ENCODE measurements at places on chromosomes 4 and X.
A peak's percentile ranks its signal among the peaks of the same experiment; 100 is the strongest.

DNA sequence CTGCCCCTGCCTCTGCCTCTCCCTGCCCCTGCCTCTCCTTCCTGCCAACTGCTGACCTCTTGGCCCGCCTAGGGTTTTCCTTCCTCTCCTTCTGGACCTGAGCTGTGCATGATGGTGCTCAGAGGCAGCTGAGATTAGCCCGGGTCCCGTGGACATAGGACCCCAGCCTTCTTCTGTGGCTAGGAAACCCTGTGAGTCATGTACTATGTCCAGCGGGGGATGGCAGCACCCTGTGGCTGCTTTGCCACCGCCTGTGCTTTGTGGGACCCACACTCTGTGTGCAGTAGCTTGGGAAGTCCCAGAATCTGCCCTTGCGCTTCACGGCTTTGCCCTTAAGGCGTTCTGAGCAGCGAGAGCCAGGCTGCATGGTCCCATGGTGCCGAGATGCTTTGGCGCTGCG, 105.5 kb upstream of the PSAPL1 start:
- DNase-seq = no peak

DNA sequence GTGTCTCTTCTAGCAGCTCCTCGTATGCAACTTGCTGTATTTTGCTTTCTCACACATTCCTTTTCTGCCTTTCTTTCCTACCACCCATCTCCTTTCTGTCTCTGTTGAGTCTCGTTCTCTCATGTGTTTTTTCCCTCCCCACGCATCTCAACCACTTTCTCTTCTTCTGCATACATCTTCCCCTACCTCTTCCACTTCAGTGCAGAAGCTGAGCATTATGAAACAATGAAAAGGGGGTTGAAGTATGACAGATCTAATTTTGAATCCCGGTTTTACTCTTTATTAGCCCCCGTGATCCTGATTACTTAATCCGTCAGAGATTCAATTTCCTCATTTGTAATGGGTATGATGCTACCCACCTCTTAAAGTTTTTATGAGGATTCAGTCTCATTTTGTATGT, 7.3 kb downstream of the FAM241A start:
- no peak for DNase-seq

DNA sequence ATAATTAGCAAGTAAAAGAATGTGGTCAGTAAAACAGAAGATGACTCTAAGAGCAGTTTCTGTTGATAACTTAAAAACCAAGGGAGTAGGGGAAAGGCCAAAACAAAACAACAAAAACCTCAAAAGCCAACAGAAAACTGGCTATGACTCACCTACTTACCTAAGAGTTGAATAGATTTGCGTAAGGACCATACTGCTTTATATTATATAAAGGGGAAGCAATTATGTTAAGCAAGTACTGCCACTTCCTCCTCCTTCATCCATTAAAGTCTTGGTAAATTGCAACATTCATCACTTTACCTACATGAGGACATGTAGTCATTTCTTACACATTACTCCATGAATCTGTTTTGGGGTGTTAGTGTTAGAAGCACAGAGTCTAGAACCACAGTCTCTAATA, 85.9 kb upstream of the FAM47A start:
- no peak for DNase-seq

- DNase-seq = no peak
These were observed 1.8 kb downstream of the PRDM8 start for GRCh38 chr4:80199004-80199560.

- DNase-seq = no peak
These were observed 31.5 kb downstream of the IRS4 start for GRCh38 chrX:108704839-108705238.

- DNase-seq = peak; percentile 33
These were observed 833.1 kb downstream of the C4orf33 start for GRCh38 chr4:129929052-129929451.

DNA sequence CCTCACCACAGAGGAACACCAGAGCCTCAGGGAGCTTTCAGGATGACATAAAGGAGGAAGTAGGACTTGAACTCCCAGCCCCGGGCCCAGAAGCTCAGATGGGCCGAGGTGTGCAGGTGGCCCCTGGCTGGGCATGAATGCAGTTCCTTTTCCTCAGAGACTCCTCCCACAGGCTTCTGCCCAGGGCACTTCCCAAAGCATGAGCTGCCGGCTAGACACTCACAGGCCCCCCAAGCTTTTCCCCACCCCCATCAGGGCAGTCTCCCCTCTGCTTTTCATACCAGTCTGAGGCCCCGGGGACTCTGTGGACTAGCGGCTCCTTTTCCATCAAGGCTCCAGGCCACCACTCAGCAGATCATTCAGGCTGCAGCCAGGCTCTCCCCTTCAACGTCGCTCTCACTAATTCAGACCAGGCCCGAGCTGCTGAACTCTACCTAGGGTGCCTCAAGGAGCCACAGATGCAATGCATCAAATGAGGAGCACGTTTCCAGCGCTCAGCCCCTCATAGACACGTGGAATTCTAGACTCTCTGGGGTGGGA, 36.9 kb downstream of the HMX1 start:
- DNase-seq = peak; percentile 11

- DNase-seq = no peak
These were observed 114.3 kb downstream of the NKX6-1 start for GRCh38 chr4:84384801-84385200.

GRCh38 chr4:26877961-26878360, 17.3 kb downstream of the STIM2 start:
- no peak for DNase-seq

GRCh38 chr4:80386281-80386886, 50.9 kb downstream of the CFAP299 start:
- DNase-seq = no peak

GRCh38 chrX:70171624-70172023, 5.7 kb upstream of the DGAT2L6 start:
- no peak for DNase-seq

DNA sequence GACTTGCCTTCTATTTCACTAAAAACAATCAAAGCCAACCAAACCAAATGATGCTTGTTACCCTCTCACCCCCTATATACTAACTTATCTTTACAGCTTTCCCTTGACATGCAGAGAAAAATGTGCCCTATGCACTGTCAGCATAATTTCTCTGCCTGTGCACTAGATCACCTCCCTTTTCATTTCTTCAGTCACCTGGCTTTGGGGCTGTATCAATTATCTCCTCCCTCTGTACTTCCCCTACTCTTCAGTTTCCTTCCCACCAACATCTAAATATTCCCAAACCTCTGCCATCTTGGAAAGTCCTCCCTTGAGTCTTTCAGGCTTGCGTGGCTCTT, 103.5 kb upstream of the TAPT1 start:
- no peak for DNase-seq

- DNase-seq = no peak
These were observed 13.9 kb downstream of the LCORL start for GRCh38 chr4:18007625-18008024.

- DNase-seq = no peak
These were observed 120.1 kb upstream of the GPM6A start for GRCh38 chr4:175932116-175932515.

DNA sequence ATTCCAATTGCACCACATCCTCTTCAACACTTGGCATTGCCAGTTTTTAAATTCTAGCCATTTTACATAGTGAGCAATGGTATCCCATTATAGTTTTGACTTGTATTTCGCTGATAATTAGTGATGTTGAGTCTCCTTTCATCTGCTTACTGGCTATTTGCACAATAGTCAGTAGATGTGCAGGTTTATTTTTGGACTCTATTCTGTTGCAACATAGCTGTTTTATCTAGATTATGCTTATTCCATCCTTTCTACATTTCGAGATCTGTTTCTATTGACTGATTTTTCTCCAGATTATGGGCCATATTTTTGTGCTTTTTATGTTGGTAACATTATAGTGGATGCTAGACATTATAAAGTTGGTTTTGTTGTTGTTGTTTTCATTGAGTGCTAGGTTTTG, 106.1 kb downstream of the WWC2 start:
- no peak for DNase-seq

DNA sequence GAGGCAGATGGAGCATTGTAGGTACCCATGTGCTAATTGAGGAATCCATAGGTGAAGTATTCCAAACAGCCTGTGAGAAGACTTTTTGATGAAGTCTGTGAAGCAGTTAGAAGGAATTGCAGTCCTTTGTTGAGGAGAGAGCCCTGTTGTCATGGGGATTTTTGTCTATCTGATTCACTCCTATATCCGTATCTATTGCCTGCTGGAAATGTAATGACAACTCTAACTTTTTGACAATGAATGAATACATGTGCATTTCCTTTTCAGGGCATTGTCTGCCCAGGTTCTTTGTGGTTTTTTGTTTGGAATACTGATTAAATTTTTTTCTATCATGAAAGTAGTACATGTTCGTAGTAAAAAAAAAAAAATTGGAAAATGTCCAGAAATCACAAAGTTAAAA, 31.1 kb downstream of the STK32B start:
- no peak for DNase-seq

GRCh38 chrX:102739657-102740056, 19.1 kb downstream of the GPRASP3 start:
- no peak for DNase-seq

DNA sequence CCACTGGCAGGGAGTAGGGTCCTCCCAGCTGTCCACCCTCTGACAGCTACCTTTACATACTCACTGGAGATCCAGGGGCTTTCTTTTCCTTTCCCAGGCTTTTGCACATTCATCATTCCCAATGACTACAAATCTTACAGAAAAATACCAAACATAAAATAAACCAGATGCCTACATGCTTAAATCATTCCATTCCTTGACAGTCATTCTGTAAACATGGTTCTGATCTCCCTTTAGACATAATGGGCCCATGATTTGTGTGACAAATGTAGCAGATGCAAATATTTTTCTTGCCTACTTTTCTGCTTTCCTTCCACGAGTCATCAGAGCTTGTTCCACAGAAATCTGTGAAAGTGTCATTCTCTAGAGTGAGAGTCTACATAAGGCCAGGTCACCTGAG, 207.0 kb downstream of the IDS start:
- no peak for DNase-seq

DNA sequence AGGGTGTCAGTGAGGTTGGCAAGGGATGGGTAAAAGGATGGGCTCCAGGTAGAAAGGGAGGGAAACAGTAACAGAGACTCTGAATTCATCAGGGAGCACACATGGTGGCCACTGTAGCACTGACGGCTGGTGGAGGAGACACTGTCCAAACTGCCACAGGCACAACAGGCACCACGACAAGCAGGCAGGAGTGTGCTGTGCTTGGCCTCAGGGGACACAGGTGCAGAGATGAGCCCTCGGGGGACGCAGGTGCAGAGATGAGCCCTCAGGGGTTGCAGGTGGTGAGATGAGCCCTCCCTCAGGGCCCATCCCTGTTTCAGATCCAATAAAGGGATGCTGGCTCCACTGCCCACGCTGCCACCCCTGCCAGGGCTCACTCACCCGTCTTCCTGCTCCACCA, 7.6 kb downstream of the PDE6B start:
- DNase-seq = no peak

- no peak for DNase-seq
These were observed 15.5 kb upstream of the HTRA3 start for GRCh38 chr4:8254076-8254475.

DNA sequence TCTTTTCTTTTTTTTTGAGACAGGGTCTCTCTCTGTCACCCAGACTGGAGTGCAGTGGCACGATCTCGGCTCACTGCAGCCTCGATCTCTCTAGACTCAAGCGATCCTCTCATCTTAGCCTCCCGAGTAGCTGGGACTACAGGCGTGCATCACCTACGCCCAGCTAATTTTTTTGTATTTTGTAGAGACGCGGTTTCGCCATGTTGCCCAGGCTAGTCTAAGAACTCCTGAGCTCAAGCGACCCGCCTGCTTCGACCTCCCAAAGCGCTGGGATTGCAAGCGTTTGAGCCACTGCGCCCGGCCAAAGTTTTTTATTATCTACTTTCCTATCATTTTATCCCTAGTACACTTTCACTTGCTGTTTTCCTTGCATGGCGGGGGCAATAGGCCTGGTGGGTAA, 1.4 kb downstream of the UBA6 start:
- DNase-seq = no peak

GRCh38 chrX:49282647-49283011, 13.0 kb downstream of the PPP1R3F start:
- DNase-seq = peak; percentile 66

DNA sequence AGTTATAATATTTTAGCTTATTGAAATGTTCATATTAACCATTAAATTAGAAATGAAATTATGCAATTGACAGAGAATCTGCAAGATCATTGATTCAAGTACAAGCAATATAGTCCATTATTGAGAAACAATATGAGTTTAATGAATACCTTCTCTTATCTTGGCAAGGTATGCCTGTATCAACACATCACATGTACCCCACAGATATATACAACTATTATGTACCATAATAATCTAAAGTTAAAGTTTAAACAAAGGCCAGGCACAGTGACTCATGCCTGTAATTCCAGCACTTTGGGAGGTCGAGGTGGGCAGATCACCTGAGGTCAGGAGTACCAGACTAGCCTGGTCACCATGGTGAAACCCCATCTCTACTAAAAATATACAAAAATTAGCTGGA, 514.7 kb downstream of the PCDH7 start:
- DNase-seq = no peak

GRCh38 chrX:16639966-16640365, 10.0 kb upstream of the S100G start:
- no peak for DNase-seq

GRCh38 chr4:3111461-3111860, 37.0 kb downstream of the HTT start:
- no peak for DNase-seq

- DNase-seq = peak; percentile 29
These were observed 85.3 kb upstream of the NKX1-1 start for GRCh38 chr4:1491328-1492141.

- no peak for DNase-seq
These were observed 56.5 kb upstream of the ARX start for GRCh38 chrX:25072247-25072646.

DNA sequence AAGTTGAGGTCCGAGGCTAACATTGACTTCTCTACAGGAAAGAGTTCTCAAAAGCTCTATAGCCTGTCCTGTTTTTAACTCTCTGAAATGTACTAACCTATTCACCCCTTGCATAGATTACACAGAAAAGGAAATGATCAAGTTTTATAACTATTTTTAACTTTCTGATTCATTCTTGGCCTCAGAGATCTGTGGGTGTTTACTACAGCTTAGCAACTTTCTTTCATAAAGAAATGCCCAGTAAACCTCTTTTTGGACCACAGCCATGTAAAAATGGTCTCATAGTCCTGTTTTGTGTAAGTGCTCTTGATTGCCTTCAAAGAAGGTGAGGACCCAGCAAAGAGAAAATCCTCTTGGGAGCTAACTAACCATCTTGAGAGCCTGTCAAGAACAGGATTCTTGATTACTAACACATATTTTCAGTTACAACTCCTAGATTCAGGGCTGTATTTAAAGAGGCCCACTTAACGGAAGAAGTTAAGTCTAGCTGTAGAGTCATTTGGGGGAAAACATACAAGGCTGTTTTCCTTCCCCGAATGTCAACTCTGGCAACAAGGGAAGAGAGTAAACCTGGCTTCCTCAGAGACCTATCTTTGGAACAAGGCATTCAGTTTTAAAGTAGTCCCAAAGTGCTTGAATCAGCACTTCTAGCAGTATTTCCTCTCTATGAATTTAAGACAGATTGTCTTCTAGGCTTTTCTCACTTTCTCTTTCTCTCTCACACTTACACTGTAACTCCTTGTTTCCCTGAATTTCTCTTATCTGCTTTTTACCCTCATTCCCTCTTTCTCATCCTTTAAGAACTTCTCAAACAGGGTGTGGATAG, 78.2 kb downstream of the IL21 start:
- no peak for DNase-seq

All from D341Med (cell line).